NCI-H1436 (cell line): ENCODE measurements at places on chromosomes 12 and 14.

DNA sequence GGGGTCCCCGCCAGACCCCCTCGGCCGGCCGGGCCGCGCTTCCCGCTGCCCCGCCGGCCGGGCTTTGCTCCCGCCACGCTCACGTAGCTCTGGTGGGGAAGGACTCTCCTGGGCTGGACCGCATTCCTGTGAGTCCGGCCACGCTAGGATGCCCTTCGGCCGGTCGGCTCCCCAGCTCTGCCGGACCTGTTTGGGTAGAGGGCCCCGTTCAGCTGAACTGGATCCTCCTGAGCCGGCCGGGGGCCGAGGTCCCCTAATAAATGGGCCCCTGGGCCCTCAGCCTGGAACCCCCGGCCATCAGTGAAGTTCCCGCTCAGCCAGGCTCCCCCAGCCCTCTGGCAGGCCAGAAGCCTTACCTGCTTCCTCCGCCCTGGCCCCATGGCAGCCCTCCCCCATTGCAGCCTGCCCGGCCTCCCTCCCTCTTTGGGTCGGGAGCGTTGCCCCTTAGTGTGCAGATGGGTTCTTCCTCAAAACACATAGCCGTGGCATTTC, 593 bp downstream of the UNC119B start:
- no peak for DNase-seq

DNA sequence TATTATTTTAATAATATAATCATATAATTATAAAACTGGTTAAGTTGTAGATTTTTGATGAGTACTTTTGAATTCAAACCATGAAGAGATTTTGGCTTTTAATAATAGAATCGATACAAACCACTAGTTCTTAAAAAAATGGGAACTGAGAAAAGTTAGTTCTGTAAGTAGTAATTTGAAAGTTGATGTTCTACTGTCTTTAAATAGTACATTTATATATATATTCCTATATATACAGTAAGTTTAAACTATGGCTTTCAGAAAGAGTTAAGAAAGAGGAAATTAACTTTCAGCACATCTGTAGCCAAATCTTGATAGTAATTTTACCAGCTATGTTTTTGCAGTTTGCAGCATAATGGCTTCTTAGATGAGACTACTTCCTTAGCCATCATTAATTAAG, 7.8 kb downstream of the LRRK2 start:
- DNase-seq, result no peak

DNA sequence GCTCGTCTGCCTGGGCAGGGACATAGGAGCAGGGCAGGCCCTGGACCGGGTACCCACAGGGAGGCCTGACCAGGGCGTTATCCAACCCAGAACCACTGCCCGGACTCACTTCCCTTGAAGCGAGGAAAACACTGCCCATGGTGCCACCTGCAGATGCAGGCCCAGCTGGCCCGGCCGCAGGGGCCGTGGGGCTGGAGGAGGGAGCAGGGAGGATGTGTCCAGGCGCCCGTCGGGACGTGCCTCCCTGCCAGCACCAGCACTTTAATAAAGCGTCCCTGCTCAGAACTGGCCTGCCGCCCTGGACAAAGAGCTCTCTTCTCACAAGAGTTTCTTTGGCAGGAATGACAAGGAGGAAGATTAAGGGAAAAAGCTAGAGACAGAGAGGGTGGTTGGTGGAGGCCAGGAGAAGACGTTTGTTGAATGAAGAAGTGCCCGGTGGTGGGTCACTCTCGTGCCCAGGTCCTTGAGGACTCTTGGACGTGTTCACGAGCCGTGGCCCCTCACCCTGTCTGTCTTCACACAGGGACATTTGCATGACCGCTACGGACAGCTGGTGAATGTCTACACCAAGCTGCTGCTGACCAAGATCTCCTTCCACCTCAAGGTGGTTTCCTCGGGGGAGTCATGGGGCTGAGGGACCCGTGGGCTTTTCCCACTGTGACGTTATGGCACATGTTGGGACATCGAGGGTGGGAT, 14.2 kb downstream of the HIP1R start:
- DNase-seq, result no peak

GRCh38 chr14:105742531-105742848, 216.1 kb downstream of the TMEM121 start:
- no peak for DNase-seq

DNA sequence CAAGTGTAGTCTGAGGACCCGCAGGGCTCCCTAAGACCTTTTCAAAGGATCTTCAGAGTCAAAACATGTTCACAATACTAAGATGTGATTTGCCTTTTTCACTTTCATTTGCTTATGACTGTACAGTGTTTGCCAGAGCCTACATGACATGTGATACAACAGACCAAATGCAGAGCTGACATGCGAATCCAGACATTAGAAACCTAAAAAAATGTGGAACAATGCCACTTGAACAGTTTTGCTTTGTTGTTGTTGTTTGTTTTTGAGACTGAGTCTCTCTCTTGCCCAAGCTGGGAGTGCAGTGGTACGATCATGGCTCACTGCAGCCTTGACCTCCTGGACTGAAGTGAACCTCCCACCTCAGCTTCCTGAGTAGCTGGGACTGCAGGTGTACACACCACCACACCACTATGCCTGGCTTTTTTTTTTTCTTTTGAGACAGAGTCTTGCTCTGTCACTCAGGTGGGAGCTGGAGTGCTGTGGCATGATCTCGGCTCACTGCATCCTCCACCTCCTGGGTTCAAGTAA, 5.3 kb upstream of the RAB35 start:
- DNase-seq, result no peak
